ENCODE measurements at places on chromosomes 6 and 20.

- peak; percentile 25 for DNase-seq
These were observed 161.1 kb upstream of the CARMIL1 start for GRCh38 chr6:25118038-25118437.

- no peak for DNase-seq
These were observed 265.9 kb upstream of the RIN2 start for GRCh38 chr20:19492116-19492515.

DNA sequence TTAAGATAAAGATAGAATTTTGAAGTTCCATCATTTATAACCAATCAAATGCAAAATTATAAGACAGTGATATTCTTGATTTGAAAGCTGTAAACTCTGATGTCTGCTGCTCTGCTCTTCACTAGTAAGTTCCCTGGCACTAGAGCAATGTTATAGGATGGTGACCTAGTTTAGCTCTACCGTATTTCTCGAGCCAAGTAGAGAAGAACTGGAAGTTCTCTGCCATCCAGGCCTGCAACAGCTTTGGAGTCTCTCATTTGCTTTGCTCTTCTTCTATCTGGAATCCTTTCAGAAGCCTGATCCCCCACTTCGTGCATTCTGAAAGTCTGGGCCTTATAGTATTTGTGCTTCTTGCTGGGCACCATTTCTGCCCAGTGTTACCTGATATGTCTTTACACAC lies 100.3 kb downstream of the PLCB1 start:
- no peak for DNase-seq

DNA sequence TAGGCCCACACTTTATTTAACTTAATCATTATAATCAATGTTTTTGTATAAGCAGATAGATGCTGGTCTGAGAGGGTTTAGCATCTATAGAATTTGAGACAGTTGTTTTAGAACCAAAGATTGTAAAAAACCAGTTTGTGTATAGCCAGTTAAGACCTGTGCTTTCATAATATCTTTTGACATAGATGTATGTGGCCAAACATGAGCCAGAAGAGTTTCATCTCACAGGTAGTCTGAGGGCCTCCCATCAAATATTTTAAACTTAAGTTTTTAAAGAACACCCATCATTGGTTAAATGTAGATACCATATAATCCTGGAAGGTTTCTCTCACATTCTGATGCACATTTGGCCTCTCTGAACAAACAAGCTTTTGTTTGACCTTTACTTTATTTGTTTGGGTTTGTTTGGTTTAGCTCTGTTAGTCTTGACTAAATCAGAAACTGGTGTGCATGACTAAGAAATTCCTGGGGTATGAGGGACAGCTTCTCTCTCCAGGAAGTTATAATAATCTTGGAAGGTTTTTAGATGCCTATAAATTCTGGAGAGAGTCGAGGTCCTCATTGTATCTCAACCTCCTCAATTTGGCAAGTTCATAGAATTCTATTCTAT lies 58.0 kb upstream of the TMEM200A start:
- DNase-seq = no peak

DNA sequence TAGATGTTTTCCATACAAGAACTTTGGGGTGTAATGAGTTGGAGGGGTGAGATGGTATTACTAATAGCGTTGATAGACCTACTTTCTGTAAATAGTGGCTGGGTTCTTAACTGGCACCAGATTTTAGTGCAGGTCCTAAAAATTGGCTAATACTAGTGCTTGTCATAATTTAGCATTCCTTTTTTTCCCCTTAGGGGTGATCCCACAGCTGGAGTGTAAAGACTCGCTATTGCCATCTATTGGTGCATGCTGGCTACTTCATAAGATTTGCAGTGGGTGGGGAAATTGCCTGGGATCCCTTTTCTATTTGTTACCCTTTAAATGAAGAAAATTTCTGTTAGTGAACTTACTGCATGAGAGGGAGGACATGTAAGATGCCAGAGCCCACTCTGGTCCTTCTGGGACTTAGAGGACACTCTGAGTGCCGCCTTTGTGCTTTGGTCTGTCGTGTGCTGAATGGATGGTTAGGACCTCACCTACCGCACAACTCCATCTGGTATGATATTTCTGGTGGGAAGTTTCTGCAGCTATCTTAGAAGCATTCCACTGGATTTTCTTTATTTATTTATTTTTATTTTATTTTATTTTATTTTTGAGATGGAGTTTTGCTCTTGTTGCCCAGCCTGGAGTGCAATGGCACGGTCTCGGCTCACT lies 195.5 kb downstream of the JARID2 start:
- DNase-seq = peak; percentile 90

- DNase-seq = peak; percentile 50
These were observed 33.0 kb downstream of the HNF4A start for GRCh38 chr20:44388466-44389023.

- no peak for DNase-seq
These were observed 15.1 kb downstream of the BMP7 start for GRCh38 chr20:57251344-57251743.

DNA sequence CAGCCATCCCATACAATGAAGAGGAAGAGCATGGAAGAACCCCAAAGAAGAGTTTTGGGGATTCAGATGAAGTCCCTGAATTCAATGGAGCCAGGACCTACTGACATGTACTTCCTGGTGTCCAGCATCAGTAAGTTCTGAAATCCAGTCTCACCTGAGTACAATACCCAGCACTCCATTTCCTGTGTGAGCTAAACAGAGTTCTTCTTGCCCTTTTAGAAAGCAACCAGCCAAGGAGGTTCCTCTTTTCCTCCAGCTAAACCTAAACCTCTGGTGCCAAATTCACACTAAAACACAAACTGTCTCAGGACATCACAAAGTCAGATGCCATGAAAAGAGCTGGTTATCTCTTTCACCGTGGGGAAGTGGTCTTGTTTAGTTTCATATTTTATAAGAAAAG lies 71.5 kb downstream of the PKHD1 start:
- no peak for DNase-seq

DNA sequence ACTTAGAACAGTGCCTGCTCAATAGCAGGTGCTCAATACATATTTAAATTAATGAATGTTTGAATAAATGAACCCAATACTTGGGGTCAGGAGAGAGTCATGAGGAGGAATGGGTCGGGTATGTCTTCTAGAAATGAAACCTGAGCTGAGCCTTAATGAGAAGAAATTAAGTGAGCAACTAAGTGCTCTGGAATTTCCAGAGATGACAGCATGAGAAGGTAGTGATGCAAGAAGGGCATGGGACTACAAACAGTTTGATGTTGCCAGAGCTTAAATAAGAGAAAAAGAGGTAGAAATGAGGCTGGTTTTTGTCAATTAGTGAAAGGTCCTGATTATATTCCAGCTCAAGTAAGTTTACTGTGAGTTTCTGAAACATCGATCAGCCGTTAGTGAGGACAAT lies 82.9 kb downstream of the PDE10A start:
- DNase-seq = no peak

GRCh38 chr6:162829013-162829742 lies 101.4 kb downstream of the PACRG start:
- no peak for DNase-seq

- DNase-seq = no peak
These were observed 38.1 kb downstream of the HTR1B start for GRCh38 chr6:77425216-77425615.

- peak; percentile 68 for DNase-seq
These were observed 17.6 kb upstream of the HLA-F start for GRCh38 chr6:29705389-29706231.

- no peak for DNase-seq
These were observed 553.4 kb upstream of the EPHA7 start for GRCh38 chr6:93972791-93973190.

- DNase-seq = no peak
These were observed 27.2 kb upstream of the DEFB125 start for GRCh38 chr20:60035-60918.

DNA sequence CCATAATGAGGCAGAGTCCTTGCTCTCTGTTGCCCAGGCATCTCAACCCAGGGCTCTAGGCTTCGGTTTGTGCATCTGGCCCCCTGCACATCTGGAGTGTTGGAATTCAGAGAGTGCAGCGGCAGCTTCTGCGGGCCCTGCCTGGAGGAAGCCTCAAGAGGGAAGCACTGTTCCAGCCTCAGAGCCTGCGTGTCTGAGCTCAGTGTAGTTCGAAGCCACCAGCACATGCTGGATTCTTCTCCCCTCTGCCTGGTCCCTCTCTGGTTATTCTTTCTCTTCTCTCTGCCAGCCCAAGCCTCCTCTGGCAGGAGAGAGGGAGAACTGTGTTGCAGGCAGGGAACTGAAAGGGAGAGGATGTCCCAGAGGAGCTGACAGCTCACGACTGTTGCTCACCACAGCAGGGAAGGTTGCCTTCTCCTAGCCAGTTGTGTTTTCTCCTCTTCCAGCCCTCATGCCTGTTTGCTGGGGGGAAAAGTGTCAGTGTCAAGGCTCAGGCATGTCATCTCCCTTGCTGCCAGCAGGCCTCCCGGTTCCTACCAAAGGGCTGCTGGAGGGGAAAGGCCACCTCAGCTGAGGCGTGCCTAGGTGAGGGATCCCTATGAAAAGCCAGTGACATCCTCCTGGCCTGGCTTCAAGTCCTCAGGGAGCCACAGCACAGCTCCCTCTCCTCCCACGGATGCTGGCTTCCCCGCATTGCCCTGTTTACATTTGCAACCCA lies 126.0 kb upstream of the LRFN2 start:
- DNase-seq = no peak

- DNase-seq = peak; percentile 61
These were observed 693 bp downstream of the HLA-F start for GRCh38 chr6:29723666-29724588.

DNA sequence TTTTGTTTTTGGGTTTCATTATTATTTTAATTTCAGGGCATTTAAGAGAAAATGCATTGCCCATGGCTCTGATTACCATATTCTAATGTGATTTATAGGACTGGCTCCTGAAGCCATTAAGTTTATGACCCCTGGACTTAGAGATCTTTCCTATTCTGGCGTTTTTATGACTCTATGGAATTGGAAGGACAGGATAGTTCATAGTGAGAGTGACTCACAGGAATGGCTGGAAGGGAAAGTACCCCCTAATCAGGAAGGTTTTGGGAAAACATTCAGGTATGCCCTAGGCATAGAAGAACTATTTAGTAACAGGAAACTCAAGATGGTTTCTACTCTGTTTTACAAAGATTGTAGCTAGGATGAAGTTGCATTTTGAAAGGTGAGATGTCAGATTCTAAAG lies 108.6 kb upstream of the SLC2A12 start:
- DNase-seq = no peak

DNA sequence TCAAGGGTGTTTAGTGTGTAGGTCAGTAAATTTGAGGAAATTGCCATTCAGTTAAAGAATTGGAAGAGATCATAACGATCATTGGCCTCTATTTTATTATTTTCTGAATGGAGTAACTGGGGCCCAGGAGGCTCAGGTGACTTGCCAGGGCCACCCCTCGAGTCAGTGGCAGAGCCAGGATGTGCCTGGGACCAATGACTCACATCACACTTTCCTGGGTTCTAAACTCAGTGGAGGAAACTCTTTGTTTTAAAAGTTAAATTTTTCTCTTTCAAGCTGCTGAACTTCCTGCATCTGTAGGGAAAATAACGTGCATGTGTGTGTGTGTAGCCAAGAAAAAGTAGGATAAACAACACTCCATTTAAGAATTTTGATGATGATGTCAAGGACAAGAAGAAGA lies 135.5 kb downstream of the MYLK4 start:
- no peak for DNase-seq

GRCh38 chr6:108250240-108250866 lies 10.5 kb downstream of the SNX3 start:
- DNase-seq = peak; percentile 10

DNA sequence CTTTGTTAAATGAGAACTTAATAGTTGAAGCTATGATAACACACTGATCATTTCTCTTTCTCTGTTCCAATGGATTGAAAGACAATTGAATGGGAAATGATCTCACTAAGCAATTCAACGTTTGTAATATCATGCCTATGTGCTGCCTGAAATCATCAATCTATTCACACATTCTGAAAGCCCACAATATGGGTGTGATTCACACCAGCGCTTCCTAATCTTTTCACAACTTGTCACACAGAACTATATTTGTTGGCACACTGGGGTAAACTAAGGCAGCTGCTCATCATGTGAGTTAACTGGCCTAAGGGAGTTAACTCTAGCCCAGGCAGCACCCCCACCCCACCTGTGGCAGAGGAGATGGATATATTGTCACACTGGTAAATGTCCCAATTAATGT lies 37.1 kb upstream of the UTRN start:
- no peak for DNase-seq

DNA sequence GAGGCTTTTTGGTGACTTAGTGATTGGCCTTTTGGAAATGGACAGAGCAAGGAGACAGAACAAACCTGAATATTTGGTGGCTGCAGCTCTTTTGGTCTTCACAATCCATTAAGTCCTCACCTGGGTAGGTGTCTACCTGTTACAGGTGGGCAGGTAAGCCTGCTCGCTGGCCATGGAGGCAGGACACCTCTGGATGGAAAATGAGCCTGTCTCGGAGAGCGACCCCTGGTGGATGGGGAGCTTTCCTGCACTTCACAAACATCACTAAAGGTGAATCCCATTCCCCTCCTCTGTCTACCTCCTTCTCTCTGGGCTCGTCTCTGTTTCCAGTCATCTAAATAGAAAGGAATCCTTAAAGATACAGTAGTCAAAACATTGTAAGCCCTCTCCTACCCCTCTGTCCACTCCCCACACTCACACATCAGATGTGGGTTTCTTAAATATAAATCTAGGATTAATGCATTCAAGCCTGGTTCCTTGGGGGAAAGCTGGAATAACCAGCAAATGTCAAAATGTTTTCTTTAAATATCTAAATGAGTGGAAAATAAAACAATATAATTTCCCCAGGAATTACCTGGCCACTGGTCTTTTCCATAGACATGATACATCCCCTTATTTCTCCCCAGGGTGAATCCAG lies 304.9 kb downstream of the CDH26 start:
- peak; percentile 71 for DNase-seq

DNA sequence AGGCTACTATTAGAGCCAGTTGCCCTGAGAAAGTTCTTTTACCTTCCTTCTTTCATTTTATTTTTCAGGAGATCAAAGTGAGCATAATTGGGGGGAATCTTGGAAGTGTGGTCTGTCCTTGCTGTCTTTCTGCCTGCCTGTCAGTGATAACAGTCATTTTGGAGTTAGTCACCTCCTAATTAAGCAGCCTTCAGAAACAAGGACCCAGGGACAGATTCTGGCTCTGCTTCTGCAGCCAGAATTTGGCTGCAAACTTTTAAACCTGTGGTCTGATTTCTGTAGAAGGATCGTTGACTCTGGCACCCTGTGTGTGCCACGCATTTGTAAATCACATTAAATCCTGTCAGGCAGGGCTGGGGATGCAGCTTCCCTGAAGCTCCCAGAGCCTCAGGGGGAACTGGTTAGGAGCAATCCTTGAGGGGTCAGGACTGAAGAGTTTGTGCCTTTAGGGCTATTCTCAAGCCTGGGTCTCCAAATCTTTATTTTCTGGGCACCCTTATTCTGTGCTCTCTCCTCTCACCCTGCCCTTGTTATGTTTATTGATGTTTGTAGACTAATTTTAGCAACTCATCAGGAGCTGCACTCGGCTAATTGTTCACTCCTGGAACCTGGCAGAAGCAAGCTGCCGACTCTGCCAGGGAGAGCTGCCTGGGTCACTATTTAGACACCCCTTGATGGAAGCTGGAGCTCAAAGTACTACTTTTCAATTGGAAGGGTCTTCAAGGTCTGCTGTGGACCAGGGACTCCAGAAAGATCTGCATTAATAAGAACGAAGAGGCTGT lies 6.8 kb downstream of the NOX3 start:
- DNase-seq = no peak

GRCh38 chr6:138248878-138249277 lies 30.6 kb upstream of the PBOV1 start:
- DNase-seq = no peak

- DNase-seq = no peak
These were observed 15.4 kb upstream of the TNFAIP3 start for GRCh38 chr6:137851669-137852068.
